ENCODE measurements at places on chromosomes 1 and 21. TPM values are rescaled to one million over a fixed set of nuclear protein-coding genes. Genes with fewer than 3 reads are reported as not detected.

APCS gene
- total RNA-seq: not detected

GRCh38 chr1:114976891-114977290 lies 52.7 kb upstream of the TSHB start:
- DNase-seq: no peak

- no peak for DNase-seq
These were observed 567.5 kb downstream of the PLA2G4A start for GRCh38 chr1:187396226-187396625.

DNA sequence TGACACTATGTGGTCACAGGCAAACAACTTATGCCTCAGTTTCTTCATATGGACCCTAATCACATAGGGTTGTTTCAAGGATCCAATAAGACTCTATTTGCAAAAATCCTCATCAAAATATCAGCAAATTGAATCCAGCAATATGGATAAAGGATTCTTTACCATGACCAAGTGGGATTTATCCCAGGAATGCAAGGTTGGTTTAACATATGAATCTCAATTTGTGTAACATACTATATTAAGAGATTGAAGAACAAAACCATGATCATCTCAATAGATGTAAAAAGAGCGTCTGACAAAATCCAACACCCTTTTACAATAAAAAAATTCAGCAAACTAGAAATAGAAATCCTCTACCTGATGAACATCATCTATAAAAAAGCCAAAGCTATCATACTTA lies 23.9 kb downstream of the ARHGEF11 start:
- DNase-seq: no peak

DNA sequence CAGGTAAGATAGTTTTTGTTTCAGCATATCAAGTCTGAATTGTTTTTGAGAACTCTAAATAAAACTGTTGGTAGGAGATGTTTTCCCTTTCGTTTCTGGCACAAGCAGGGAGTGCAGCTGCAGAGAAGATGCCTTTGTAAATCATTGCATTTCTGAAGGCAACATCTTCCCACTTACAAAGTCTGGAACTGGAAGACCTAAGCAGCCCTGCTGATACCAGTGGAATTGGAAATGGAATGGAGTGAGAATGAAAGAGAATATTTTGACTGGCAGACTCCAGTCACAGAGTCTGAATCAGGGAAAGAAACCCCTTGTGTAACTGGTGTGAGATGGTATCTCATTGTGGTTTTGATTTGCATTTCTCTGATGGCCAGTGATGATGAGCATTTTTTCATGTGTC lies 815.6 kb downstream of the LTN1 start:
- peak; percentile 9 for DNase-seq

GRCh38 chr21:14010729-14011128 lies 200.0 kb downstream of the LIPI start:
- no peak for DNase-seq

DNA sequence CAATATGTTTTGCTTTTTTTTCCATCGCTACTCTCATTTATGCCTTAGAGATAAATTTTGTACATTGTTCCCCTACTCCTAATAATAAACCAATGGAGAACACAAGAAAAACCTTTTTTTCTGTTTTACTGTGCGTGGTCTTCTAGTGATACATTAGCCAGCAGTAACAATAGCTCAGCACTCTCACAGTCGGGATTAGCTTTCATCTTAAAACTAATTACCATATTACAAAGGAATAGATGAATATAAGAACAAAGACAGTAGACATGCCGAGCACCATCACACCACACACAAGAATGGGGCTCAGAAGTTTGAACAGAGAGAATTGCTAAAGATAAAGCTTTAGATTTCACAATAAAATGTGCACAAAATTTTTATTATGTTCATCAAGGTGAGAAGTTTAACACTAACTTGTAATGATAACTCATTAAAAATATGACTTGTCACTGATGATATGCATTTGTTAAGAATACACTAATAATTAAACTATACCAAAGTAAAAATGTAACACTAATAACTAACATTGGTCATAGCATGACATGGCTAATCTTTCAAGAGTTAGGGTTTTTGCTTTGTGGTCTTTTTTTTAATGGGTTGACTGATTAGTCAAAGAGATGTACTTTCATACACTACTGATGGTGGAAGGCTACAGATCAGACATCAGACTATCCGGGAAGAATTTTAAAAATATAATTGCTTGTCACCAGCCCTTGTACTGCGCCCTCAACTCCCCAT lies 61.8 kb downstream of the EXTL2 start:
- no peak for DNase-seq

GRCh38 chr1:22971611-22972405 lies 858 bp downstream of the LACTBL1 start:
- DNase-seq: no peak

DNA sequence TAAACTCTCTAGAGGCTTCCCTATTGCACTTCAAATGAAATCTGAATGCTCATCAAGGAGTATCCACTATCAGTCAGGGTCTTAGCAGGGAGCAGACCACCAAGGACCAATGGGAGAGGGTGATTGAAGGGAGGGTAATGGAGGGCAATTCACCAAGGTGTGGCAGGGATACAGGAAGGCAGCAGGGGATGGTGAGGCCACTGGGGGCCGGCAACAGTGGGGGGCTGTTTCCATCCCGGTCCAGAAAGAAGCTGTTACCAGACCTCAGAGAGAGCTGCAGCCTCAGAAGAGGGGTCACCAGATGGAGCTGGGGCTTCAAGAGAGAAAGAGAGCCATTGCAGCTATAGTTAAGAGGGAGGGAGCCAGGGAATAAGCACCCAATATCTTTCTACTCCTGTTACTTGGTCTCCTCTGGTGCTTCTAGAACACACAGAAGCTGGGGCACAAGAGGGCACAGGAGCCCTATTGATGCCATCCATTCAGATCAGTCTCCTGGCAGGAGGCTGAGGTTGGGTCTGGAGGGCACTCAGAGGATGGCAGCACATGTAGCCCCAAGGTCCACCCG lies 417.6 kb downstream of the PTPRU start:
- DNase-seq: no peak
